Stimulated activated CD4-positive, alpha-beta T cell treated with anti-CD3 and anti-CD28 coated beads, Interleukin-2, amount 100 ng/mL, for 24 hours (primary cell): ENCODE measurements at places on chromosomes 2 and 18.

DNA sequence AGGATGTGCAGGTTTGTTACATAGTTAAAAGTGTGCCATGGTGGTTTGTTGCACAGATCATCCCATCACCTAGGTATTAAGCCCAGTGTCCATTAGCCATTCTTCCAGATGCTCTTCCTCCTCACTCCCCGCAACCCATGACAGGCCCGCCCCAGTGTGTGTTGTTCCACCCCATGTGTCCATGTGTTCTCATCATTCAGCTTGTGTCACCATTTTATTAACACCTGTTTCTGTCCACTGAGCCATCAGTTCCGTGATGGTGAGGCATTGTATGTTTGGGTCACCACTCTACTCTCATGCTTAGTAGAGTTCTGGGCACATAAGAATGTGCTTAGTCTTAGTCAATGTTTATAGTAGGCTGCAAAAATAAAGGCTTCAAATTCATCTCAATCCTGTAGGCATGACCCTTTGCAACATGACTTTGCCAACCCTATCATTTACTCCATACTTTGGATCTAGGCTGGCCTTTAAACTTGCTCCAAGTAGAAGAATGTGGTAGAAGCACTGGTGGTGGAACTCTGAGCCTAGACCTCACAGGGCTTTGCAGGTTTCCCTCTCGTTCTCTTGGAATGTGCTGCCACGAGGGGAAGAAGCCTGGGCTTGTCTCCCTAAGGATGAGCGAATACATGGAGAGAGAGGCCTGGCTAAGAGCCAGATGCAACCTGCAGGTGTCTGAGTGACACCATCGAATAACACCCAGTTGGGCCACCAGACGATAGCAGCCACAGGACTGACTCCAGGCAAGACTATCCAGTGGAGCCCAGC lies 161.5 kb downstream of the NAPG start:
- no peak for DNase-seq

DNA sequence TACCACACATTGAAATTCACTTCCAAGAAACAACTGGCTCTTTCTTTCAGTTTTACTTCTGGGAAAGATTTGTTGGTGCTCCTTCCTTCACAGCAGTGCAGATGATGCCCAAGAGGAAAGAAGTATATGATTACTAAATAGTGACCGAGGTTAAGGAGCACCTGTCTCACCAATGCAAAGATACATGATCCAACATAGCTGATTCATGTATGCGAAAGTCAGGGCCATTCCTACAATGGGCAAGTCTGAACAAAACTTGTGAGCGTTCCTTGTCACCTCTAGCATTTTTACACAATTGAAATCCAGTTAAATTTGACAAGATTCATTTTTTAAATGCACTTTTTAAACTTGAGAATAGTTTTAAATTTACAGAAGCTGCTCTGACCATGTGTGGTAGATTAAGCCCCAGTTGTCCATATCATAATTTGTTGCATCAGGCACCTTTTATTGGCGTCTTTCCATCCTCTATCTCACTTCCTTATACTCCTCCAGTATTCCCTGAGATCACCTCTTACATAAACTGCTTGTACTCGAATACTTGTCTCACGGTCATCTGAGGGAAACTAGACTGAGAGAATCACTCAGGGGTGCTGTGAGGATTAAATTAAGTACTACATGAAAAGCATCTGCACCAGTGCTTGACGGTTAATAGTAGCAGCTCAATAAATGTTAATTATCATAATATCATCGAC lies 438.8 kb upstream of the CDH20 start:
- DNase-seq, result no peak

- DNase-seq, result no peak
These were observed 2.8 kb downstream of the KHK start for GRCh38 chr2:27089111-27089954.

DNA sequence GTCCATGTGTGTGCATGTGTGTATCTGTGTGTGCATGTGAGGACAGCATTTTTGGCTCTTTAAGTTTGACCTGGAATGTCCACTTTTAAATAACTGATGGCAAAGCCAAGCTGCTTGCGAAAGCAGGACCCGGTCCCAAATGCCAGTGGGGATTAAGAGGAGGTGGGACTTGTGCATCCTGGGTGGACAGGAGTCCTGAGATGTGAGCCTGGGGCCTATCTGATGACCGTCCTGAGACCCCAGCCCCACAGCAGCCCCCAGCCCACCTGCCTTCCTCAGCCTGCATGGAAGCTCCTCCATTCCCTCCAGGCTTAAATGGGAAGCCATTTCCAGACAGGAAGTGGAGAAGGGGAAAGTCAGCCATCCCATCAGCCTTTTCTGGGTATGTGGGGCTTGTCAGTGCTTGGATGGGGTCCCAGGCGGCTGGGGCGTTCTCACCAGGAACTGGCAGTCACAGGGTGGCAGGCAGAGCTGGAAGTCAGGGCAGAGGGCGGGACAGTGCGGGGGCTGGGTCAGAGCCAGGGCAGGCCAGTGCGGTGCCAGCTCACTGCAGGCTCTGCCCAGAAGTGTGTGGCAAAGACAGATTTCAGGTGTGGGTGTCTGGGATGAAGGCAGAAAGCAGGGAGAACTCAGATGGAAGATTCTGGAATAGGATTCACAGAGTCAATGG lies 117.8 kb downstream of the ACKR3 start:
- no peak for DNase-seq

DNA sequence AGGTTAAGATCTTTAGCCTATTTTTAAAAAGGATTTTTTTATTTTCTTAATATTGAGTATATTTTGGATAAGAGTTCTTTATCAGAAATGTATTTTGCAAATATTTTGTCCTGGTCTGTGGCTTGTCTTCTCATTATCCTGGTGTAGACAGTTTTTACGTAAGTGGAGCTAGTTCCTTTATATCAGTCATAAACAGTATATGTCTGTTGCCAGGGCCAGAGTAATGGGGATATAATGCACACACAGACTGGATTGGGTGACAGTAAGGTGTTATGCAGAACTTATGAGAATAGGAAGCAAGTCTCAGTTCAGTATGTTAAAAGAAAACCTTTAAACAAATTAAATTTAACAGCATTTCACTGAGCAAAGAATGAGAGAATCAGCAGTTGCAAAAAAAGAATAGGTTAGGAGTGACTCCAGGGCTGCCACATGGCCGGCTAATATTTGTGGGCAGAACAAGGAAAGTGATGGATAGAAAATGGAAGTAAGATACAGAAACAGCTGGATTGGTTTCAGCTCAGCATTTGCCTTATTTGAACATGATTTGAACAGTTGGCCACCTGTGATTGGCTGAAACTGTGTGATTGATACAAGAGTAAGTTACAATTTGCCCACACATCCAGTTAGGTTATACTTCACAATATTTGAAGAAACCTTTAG lies 61.1 kb upstream of the ZNG1B start:
- no peak for DNase-seq

- DNase-seq, result no peak
These were observed 25.9 kb downstream of the SDC1 start for GRCh38 chr2:20198796-20199632.

GRCh38 chr2:24745825-24746224 lies 47.4 kb downstream of the PTRHD1 start:
- DNase-seq, result no peak

DNA sequence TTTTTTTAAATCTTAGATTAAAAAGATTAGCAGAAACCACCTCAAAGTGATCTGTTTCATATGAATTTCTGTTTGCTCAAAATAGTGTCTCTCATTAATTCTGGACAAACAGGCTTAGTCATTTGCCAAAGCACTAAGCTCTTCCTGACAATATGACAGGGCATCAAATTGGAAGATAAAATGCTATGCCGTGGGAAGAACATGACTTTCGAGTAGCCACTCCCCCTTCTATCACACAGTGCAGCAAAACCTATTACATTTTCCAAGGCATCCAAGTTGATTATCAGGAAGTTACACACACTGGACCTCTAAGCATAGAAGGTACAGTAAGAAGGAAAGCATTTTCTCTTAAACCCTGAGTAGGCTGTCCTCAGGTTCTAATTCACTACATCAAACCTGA lies 89.5 kb downstream of the STK39 start:
- DNase-seq, result no peak
